Daoy (cell line): ENCODE measurements at places on chromosomes 1 and 21. TPM values are rescaled to one million over a fixed set of nuclear protein-coding genes. Genes with fewer than 3 reads are reported as not detected.
A peak's percentile ranks its signal among the peaks of the same experiment; 100 is the strongest.

PLA2G2D gene
- not detected in 2 replicates for total RNA-seq

DNA sequence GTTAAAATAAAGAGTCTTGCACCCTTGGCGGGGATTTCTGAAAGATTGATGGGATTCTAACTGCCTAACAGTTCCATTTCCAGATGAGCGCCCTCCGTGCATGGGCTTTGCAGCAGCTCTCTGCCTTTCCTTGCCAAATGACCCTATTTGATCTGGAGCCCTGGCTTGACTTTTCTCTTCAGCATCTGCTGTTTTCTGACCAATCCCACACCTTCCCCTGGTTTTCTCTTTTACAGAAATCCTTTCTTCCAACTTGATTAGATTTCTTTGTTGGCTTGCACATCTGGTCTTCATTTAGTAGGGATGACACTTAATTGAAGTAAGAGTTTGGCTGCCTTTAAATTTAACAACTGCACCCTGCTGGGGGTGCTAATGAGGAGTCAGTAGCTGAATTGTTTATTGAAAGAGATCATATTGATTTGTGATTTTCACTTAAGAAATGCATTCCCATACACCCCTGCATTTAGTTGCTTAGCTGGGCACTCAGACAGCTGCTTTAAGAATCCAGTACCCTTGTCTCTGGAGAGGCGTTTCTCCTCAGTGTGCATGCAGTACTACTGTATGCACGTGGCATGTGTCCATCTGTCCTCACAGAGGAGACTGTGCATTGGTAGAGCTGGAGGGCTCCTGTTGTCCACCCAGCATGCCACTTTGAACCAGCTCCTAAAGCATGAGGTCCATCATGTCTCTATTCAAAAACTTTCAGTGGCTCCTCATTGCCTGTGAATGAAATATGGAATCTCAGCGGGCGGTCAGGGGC is 99.7 kb downstream of the NOS1AP start:
- no peak for DNase-seq

GRCh38 chr1:3065797-3066196 is 3.2 kb upstream of the PRDM16 start:
- no peak for DNase-seq

DNA sequence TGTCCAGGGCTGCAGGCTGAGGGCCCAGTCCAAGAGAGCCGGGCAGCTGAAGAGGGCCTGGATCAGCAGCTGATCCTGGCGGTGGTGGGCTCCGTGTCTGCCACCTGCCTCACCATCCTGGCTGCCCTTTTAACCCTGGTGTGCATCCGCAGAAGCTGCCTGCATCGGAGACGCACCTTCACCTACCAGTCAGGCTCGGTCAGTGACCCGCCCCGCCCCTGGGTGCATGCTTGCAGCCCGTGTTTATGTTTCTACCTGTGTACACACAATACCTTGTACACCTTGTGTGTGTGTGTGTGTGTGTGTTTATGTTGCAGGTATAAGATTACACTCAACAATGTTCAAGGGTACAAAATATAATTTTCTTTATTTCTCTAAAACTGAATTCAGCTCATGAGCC is 13.0 kb downstream of the TIE1 start:
- DNase-seq = no peak

GRCh38 chr1:164633997-164634396 is 75.0 kb downstream of the PBX1 start:
- no peak for DNase-seq

GRCh38 chr1:201703621-201704438 is 125.1 kb upstream of the IPO9 start:
- DNase-seq = peak; percentile 89

GRCh38 chr1:246151796-246152434 is 355.2 kb downstream of the SMYD3 start:
- no peak for DNase-seq

DNA sequence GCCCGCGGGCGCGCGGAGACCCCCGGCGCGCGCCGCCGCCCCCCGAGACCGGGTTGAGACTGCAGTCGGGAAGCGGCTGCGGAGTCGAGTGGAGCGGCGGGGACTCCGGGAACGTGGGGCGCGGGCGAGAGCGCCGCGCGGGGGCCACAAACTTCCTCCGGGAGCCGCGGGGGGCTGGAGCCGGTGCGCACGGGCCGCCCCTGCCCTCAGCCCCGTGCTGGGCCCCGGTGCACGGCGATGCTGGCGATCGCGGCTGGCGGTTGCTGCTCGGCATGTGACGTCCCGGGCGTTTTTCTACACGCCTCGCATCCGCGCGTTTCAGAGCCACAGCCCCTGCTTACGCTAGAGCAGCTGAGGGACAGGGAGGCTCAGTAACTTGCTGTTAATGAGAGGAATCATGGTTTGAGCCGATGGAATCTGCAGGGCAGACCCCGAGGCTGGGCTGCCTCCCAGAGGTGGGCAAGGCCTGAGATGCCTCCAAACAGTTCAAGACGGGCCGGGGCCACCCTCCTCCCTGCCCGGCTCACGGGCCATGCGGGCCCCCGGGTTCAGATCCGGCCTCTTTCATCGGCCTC is 520 bp downstream of the TMEM201 start:
- peak; percentile 42 for DNase-seq

DNA sequence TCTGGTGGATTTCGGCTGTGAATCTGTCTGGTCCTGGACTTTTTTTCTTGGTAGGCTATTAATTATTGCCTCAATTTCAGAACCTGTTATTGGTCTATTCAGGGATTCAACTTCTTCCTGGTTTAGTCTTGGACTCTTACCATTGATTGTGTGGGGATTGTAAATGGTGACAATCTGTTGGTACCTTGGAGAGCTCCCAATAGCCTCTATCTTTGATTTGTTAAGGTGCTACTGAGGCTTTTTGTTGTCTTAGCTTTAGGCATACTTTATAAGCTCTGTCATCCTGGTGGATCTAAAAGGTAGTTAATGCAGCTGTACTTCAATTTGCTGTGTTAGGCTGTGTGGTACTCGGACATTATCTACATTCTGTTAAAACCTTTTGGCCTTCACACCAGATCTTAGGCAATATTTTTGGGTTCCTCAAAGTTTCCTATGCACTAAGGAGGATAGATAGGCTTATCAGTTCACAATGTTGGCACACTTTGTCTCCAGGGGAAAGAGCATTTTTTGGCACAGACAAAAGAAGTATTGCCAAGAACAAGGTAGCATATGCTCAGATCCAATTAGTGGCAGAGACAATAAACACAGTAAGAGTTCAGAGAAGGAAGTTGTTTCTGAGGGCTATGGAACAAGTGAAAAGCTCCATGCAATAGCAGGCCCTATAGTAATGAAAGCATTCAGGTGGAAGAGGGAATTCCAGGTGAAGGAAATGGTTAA is 230.4 kb downstream of the PDE4B start:
- no peak for DNase-seq

RNU1-3 gene
- total RNA-seq = 306 and 832 TPM in 2 replicates

- DNase-seq = peak; percentile 89
Observed at GRCh38 chr1:203290261-203291089, 14.8 kb upstream of the BTG2 start.

C1orf53 gene
- 18.8 and 28.6 TPM in 2 replicates for total RNA-seq

DNA sequence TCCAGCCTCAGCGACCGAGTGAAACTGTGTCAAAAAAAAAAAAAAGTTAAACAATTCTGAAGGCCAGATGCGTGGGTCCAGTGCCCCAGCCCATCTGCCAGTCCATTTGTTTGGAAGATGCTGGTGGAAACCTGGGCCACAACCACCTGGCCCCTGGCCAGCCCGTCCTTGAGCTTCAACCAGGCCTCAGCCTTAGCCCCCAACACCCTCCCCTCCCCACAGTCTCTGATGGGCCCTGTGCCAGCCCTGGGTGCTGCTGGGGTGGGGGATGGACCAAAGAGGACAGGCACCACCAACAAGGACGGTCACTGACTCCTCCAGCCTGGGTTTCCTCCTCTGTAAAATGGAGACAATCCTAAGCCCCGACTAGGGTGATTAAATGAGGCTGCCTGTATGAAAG is 19.6 kb upstream of the PLEKHG5 start:
- DNase-seq = no peak

VCAM1 gene
- 58.1 and 81.5 TPM in 2 replicates for total RNA-seq

CACNA1S gene
- total RNA-seq = not detected in 2 replicates

- no peak for DNase-seq
Observed at GRCh38 chr21:28632755-28633408, 359.8 kb downstream of the LTN1 start.

GRCh38 chr21:33578959-33579542 is 9.4 kb downstream of the DONSON start:
- no peak for DNase-seq

ZBTB17 gene
- 43.1 and 53.5 TPM in 2 replicates for total RNA-seq

DNA sequence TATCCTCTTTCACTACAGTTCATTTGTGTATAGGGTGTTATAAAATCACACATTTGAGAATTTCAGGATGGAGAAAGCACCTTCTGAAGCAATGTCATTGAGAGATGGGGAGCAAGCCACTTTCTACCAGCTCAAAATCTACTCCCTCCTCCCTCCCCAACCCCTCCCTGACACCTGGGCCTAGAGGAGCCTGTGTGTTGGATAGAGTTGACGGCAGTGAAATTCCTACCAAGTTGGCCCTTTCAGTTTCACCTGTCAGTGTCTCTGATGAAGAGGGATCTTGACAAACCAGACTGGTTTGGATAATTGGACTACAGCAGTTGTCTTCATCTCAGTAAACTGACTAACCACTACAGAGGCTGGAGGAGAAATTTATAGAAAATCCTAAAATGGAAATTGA is 125.0 kb upstream of the HOOK1 start:
- no peak for DNase-seq

PRRC2C gene
- total RNA-seq = 34.5 and 48.3 TPM in 2 replicates

DNA sequence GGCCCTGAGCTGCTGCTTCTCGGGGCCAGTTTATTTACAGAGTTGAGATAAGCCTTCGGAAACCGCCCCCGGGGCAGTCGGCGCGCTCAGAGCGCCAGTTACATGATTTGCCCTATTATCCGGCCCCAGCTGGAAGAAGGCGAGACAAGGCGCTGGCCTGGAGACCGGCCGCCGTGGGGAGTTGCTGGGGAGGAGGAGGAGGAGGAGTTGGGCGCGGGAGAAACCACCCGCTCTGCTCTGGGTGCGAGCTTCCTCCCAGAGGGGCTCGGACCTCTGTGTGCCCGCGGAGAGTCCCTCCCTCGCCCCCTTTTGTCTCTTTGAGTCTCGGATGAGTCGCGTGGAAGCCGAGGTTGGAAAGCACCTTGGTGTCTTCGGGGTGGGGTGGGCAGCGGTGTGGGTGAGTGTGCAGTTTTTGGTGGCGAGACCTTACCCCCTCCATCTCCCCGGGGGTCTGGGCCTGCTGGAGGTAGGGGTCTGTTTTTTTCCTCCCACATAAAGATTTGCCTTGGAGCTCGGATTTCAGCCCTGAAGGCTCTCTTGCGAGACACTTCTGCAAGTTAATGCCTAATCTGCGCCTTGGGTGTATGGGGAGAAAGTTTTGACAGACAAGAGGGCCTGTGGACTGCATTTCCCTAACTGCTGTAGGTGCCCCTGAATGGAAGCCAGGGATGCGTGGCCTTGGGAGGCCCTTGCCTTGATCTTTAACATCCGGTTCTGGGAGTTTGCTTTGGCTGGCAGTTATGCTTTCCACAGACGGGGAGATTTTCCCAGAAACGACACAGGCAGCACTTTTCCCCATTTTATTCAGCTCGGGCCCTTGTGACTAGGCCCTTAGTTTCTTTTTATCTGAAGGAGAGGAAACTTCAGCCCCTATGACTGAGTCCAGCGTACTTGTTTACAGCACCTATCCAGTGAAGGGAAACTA is 80.0 kb downstream of the NDUFS5 start:
- peak; percentile 68 for DNase-seq

SLAMF7 gene
- 0.03 and 0.91 TPM in 2 replicates for total RNA-seq

CLCA4 gene
- not detected in 2 replicates for total RNA-seq

- peak; percentile 47 for DNase-seq
Observed at GRCh38 chr1:12472798-12473551, 145.0 kb downstream of the DHRS3 start.

GRCh38 chr1:10824821-10825540 is 28.5 kb upstream of the CASZ1 start:
- peak; percentile 91 for DNase-seq

BECN2 gene
- total RNA-seq = not detected in 2 replicates

- DNase-seq = peak; percentile 72
Observed at GRCh38 chr1:234730770-234731568, 121.0 kb upstream of the IRF2BP2 start.

DNA sequence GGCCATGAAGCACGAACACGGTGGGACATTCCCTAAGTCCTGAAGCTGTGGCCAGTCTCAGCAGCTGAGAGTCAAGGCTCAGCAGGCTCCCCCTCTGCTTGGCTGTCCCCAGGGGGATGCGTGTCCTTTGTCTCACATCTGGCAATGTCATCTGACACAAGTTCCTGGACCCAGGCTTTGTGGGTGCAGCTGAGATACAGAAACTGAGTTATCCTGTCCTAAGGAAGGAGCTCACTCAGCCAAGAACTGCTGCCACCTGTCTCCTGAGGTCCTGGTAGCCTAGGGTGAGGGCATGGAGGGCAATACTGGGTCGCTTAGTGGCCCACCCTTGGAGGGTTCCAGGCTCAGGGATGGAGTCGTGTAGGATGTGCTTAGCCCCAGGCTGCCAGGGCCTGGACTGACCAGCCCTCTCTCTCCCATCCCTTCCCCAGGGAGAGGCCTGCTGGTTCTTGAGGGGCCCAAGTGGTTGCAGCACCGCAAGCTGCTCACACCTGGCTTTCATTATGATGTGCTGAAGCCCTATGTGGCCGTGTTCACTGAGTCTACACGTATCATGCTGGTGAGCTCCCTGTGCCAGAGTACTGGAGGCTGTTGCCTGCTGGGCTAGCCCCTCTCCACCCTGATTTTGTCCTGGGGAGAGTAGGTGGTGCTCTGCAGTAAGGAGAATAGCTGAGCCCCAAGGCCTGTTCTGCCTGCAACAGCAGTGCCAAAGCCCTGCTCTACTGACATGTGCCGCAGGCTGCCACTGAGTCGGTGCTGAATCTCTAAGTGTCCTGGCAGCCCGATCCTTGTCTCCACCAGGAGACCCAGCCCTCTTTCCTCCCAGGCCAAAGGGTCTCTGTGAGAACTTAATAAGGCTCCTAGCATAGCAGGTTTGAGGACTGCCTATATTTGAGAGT is 13.5 kb downstream of the CYP4B1 start:
- DNase-seq = no peak

SERPINC1 gene
- total RNA-seq = not detected in 2 replicates

- DNase-seq = no peak
Observed at GRCh38 chr1:86795316-86795715, 90.9 kb downstream of the SH3GLB1 start.

- no peak for DNase-seq
Observed at GRCh38 chr1:206882555-206882954, 14.7 kb upstream of the IL24 start.

GRCh38 chr1:225919906-225920305 is 4.1 kb downstream of the PYCR2 start:
- peak; percentile 86 for DNase-seq

CFAP74 gene
- total RNA-seq = not detected in 2 replicates

CCDC181 gene
- total RNA-seq = 8.5 and 10.1 TPM in 2 replicates

S100A16 gene
- 131 and 135 TPM in 2 replicates for total RNA-seq

NES gene
- 0.51 and 0.89 TPM in 2 replicates for total RNA-seq

- DNase-seq = no peak
Observed at GRCh38 chr1:227897704-227898438, 49.9 kb downstream of the WNT9A start.
